Sigmoid colon (tissue), 7 donors: ENCODE measurements at places on chromosomes 6 and 20. TPM values are rescaled to one million over a fixed set of nuclear protein-coding genes. Genes with fewer than 3 reads are reported as not detected.

Gene HLA-DMA
- 26.0 TPM for total RNA-seq

- H3K4me1 ChIP-seq, result no peaks in the 10 kb centered on the region
- no peaks in the 10 kb centered on the region for H3K27me3 ChIP-seq
- H3K27ac ChIP-seq, result no peak overlapping the region
- H3K4me3 ChIP-seq, result no peak overlapping the region
- no peak for DNase-seq
Observed at GRCh38 chr20:51467956-51468626, 74.4 kb downstream of the NFATC2 start.

GRCh38 chr6:89387516-89388201 lies 24.4 kb downstream of the RRAGD start:
- H3K27me3 ChIP-seq, result no peaks in the 10 kb centered on the region
- H3K27ac ChIP-seq, result no peak overlapping the region
- H3K4me3 ChIP-seq, result no peak overlapping the region
- no peaks in the 10 kb centered on the region for H3K36me3 ChIP-seq

GRCh38 chr6:69438113-69438512 lies 358.7 kb downstream of the LMBRD1 start:
- no peak overlapping the region for H3K27ac ChIP-seq
- no peak for DNase-seq
- H3K27me3 ChIP-seq, result no peaks in the 10 kb centered on the region
- H3K4me3 ChIP-seq, result no peak overlapping the region
- no peaks in the 10 kb centered on the region for H3K4me1 ChIP-seq
